Thymus (tissue), 14 donors: ENCODE measurements at places on chromosomes 12 and 14. TPM values are rescaled to one million over a fixed set of nuclear protein-coding genes. Genes with fewer than 3 reads are reported as not detected.

DNA sequence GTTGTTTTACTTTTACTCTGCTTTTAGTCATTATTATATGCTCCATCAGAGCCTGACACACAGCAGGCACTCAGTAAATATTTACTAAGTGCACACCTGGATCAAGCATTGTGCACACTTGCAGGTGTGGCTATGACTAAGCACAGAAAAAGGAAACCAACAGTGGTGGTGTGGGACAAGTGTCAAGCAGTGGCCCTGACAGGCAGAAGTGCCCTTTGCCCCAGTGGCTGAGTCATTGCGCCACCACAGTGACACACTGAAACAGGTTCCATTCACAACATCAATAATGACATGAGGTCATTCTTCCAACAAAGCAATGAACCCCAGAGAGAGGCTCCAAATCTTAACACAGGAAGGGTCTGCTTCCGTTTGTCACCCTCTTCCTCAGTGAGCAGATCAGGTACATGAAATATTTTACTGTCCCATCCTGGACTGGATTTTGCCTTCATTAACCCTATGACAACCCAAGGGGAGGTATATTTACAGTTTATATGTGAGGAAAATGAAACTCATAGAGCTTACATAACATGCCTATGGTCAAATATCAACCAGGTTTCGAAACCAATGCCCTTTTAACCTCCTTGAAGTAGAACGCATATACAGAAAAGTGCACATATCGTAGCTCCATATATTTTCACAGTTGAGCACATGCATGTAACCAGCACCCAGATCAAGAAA lies 82.6 kb upstream of the GTF2A1 start:
- DNase-seq: no peak
- no peak overlapping the region for H3K4me3 ChIP-seq
- H3K27me3 ChIP-seq: no peaks in the 10 kb centered on the region
- H3K4me1 ChIP-seq: no peaks in the 10 kb centered on the region
- no peaks in the 10 kb centered on the region for H3K36me3 ChIP-seq

DNA sequence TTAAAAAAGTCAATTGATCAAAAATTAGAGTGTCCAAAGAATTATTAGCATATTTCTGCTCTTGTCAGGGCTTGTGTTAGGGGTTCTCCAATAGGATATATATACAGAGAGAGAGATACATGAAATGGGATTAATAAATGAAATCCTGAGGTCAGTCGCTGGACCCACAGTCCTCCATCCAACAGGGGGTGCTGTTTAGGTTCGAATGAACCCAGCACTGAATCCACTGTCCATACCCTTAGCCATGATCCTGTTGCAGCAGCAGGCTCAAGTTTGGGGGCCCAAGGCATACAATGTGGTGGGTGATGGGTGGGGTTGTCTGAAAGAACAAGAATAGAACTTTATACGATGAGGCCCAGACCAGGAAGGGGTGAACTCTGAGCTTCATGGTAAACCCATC lies 780 bp upstream of the MYO1H start:
- H3K27me3 ChIP-seq: no peaks in the 10 kb centered on the region
- no peak overlapping the region for H3K27ac ChIP-seq
- H3K4me1 ChIP-seq: no peaks in the 10 kb centered on the region
- H3K4me3 ChIP-seq: no peak overlapping the region
- no peak for DNase-seq

DNA sequence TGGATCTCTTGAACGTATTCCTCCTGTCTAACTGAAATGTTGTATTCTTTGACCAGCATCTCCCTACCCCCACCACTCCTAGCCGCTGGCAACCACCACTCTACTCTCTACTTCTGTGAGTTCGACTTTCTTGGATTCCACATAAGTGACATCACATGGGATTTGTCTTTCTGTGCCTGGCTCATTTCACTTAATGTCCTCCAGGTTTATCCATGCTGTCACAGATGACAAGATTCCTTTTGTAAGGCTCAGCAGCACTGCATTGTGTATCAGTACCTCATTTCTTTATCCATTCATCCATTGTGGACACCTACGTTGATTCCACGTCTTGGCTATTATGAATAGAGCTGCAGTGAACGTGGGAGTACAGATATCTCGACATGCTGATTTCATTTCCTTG lies 10.5 kb downstream of the PRKAB1 start:
- DNase-seq: no peak
- no peak overlapping the region for H3K4me3 ChIP-seq
- peaks cover 4% of the 10 kb centered on the region for H3K4me1 ChIP-seq
- H3K27me3 ChIP-seq: no peaks in the 10 kb centered on the region
- no peak overlapping the region for H3K27ac ChIP-seq
- peaks cover 86% of the 10 kb centered on the region for H3K36me3 ChIP-seq

The RASAL1 gene
- 1.7 TPM for total RNA-seq
